ENCODE measurements at places on chromosomes 5 and 9. TPM values are rescaled to one million over a fixed set of nuclear protein-coding genes. Genes with fewer than 3 reads are reported as not detected.

DNA sequence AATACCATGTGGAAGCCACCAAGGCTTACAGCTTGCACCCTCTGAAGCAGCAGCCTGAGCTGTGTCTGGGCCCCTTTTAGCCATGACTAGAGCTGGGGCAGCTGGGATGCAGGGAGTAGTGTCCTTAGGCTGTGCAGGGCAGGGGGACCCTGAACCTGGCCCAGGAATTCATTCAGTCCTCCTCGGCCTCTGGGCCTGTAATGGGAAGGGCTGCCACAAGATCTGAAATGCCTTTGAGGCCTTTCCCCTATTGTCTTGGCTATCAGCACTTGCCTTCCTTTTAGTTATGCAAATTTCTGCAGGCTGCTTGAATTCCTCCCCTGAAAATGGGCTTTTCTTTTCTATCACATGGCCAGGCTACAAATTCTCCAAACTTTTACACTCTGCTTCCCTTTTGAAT lies 9.0 kb downstream of the GPR150 start:
- H3K27ac ChIP-seq = no peak overlapping the region
- no peaks in the 10 kb centered on the region for H3K36me3 ChIP-seq
- H3K4me1 ChIP-seq = peaks cover 6% of the 10 kb centered on the region
- H3K4me3 ChIP-seq = no peak overlapping the region

DNA sequence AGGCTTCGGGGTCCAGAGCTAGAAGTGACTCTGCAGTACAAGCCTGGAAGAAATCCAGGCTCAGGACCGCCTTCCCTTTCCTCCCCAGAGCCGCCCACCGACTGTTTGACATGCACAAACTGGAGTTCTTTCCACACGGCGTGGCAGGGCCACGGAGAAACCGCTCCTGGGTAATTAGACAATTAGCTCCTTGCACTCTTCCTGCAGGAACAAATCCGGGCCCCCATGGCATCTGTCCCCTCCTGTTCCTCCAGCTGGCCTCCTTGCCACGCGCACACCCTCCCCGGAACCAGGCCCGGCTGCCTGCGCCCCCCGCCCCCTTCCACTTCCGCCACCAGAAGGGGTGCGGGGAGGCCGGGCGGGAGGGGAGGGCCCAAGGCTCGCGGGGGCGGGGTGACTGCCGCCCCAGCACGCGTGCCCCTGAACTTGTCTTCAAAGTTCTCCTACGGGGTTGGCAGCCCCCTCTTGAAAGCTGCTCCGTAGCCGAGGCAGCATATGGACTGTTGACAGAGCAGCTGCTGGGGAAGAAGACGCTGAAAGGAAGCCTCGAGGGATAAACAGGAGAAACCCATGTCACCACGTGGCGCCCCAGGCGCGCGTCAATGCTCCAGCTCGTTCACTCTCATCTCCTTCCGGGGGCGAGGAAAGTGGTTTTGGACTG lies 74.3 kb downstream of the SEC61B start:
- DNase-seq = peak; percentile 19
- no peak overlapping the region for H3K27ac ChIP-seq
- no peaks in the 10 kb centered on the region for H3K27me3 ChIP-seq
- H3K4me1 ChIP-seq = peaks cover 4% of the 10 kb centered on the region
- peak overlapping the region; percentile 8 for H3K4me3 ChIP-seq

- H3K27ac ChIP-seq = no peak overlapping the region
- H3K4me3 ChIP-seq = no peak overlapping the region
- peak; percentile 79 for DNase-seq
- no peaks in the 10 kb centered on the region for H3K4me1 ChIP-seq
These were observed 32.0 kb upstream of the TTLL11 start for GRCh38 chr9:122125158-122125508.

GRCh38 chr9:95411054-95411892 lies 93.8 kb upstream of the FANCC start:
- no peaks in the 10 kb centered on the region for H3K4me1 ChIP-seq
- no peak overlapping the region for H3K4me3 ChIP-seq
- no peak overlapping the region for H3K27ac ChIP-seq

Gene CBY3
- polyA plus RNA-seq = not detected

Gene CCL21
- not detected for polyA plus RNA-seq

Gene WNT8A
- polyA plus RNA-seq = not detected

DNA sequence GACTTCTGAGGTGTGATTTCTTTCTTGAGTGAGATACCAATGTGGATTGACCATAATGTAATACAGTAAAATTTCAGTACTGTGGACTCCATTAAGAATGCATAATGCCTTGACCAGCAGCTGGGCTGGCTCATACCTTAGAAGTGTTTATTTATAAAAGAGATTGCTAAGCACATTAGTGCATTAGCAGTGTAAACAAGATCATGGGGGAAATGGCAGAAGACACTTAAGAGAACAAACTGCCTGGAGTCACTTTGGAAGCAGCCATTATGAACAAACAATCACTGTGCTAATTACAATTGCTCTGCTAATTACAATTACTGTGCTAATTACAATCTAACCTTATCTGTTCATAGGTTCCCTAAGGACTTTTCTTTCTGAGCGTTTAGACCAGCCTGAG lies 104.2 kb downstream of the TRIM32 start:
- H3K27ac ChIP-seq = no peak overlapping the region
- no peaks in the 10 kb centered on the region for H3K4me1 ChIP-seq
- DNase-seq = no peak
- no peaks in the 10 kb centered on the region for H3K36me3 ChIP-seq
- H3K4me3 ChIP-seq = no peak overlapping the region

GRCh38 chr5:124161266-124161665 lies 585.2 kb downstream of the ZNF608 start:
- no peak overlapping the region for H3K4me3 ChIP-seq
- no peaks in the 10 kb centered on the region for H3K4me1 ChIP-seq
- no peak for DNase-seq
- H3K36me3 ChIP-seq = no peaks in the 10 kb centered on the region
- H3K27me3 ChIP-seq = no peaks in the 10 kb centered on the region

DNA sequence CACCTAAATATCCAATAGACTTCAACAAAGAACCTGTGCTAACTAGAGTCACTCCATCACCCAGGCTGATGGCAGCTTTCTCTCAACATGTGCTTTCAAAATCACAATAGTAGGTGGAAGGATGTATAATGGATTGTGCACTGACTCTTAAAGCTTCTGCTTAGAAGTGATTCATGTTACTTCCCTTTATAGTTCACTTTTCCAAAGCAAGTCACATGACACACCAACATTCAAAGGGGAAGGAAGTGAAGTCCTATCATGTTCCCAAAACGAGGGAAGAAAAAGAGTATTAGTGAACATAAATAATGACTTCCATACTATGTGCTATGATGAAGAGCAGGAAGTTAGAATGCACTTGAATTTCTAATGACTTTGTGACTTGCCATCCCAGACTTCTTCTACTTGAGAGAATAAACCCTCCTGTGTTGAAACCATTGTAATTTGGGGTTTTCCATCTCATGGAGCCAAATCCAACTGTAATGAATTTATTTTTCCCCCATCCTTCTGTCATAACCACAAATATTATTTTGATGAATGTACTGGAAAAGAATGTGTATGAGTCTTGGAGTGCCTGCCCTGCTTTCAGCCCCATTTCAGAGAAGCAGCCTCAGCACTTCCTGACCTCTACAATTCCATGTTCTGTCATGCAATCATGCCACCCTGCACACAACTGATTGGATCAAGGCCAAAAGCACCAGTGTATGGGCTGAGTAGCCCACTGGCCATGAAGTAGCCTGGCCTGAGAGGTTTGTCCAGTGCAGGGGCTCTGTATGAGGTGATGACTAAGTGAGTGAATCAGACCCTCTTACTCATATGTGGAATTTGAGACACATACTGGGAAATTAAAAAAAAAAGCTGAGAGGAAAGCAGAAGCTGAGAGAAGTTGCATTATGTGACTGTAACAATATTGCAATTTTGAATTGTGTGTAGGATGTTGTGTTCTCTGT lies 525.9 kb upstream of the CLINT1 start:
- no peak overlapping the region for H3K4me3 ChIP-seq
- no peak for DNase-seq
- no peaks in the 10 kb centered on the region for H3K4me1 ChIP-seq
- H3K27me3 ChIP-seq = no peaks in the 10 kb centered on the region
- no peak overlapping the region for H3K27ac ChIP-seq

Gene SPAG8
- polyA plus RNA-seq = 1.2 TPM

DNA sequence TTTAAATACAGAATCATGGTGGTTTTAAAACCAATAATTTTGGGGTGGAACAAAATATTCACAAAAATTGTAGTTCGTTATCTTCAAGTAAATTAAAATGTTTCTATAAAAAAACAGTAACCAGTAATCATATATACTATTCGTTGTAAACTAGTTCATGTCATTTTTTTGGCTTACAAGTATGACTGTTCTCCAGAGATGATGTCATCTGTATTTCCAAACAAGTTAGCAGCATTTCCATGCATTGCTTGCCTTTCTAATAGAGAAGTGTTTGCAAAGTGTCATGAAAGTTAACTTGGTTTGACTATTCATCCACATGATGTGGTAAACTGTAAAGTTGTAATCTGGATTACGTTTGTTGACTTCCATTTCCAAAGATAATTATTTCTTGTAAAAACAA lies 717.9 kb upstream of the ADAMTS16 start:
- no peaks in the 10 kb centered on the region for H3K36me3 ChIP-seq
- H3K4me3 ChIP-seq = no peak overlapping the region
- H3K4me1 ChIP-seq = no peaks in the 10 kb centered on the region
- no peaks in the 10 kb centered on the region for H3K27me3 ChIP-seq
- no peak overlapping the region for H3K27ac ChIP-seq

GRCh38 chr9:128928624-128929023 lies 7.8 kb downstream of the PHYHD1 start:
- no peak for DNase-seq
- peaks cover 3% of the 10 kb centered on the region for H3K4me1 ChIP-seq
- H3K27me3 ChIP-seq = no peaks in the 10 kb centered on the region
- H3K36me3 ChIP-seq = no peaks in the 10 kb centered on the region

- H3K27me3 ChIP-seq = no peaks in the 10 kb centered on the region
- H3K4me1 ChIP-seq = no peaks in the 10 kb centered on the region
- no peak overlapping the region for H3K4me3 ChIP-seq
- DNase-seq = no peak
- H3K36me3 ChIP-seq = no peaks in the 10 kb centered on the region
- no peak overlapping the region for H3K27ac ChIP-seq
These were observed 97.1 kb upstream of the TAF11L2 start for GRCh38 chr5:17400724-17401469.

DNA sequence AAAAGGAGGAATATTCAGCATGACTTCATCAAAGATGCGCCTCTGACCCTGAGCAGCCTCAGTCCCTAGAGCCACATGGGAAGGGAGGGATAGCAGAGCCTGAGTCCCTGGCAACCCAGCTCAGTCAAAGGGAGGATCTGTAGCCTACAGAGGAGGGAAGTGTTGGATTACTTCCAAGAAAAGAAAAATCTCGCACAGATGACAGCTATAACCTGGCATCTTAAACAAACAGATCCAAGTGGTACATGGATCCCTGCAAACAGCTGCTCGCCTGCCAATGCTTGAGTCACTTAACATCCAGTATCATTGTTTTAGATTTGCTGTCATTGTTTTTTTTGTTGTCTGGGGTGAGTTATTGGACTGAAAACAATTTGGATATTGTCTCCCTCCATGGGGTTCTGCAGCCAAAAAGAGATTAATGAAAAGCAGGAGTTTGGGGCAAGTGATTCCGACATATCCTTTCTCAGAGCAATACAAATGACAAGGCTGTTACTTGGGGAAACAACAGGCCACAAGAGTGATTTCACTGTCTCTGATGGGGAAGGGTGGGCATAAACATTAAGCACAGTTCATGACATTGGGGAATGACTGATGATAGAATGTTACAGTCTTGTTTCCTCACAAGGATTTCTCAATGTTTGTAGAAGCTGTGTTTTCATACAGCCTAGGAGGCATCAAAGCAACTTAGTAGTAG lies 153.5 kb upstream of the KIF2A start:
- no peaks in the 10 kb centered on the region for H3K36me3 ChIP-seq
- H3K27me3 ChIP-seq = no peaks in the 10 kb centered on the region
- no peaks in the 10 kb centered on the region for H3K4me1 ChIP-seq
- H3K4me3 ChIP-seq = no peak overlapping the region
- no peak overlapping the region for H3K27ac ChIP-seq

- H3K27ac ChIP-seq = peak within 1 kb of the TSS; percentile 93
- peaks cover 6% of the 10 kb centered on the region for H3K4me1 ChIP-seq
- no peaks in the 10 kb centered on the region for H3K36me3 ChIP-seq
- H3K27me3 ChIP-seq = no peaks in the 10 kb centered on the region
- peak within 1 kb of the TSS; percentile 83 for H3K4me3 ChIP-seq
These were observed at the start of gene TNPO1 for GRCh38 chr5:72816284-72817075. TSS of gene TNPO1 (plus strand) at chr5:72816661. CDS start at chr5:72816738, 77 bp downstream.

Gene REEP2
- polyA plus RNA-seq = not detected

Gene DDX31
- 8.2 TPM for polyA plus RNA-seq

Gene STKLD1
- polyA plus RNA-seq = 0.78 TPM

Gene MSMP
- polyA plus RNA-seq = not detected

GRCh38 chr9:88396836-88397577 lies 8.8 kb downstream of the SPIN1 start:
- H3K4me1 ChIP-seq = no peaks in the 10 kb centered on the region
- no peaks in the 10 kb centered on the region for H3K27me3 ChIP-seq
- H3K36me3 ChIP-seq = no peaks in the 10 kb centered on the region

- no peaks in the 10 kb centered on the region for H3K36me3 ChIP-seq
- no peak overlapping the region for H3K4me3 ChIP-seq
- peak; percentile 34 for DNase-seq
- H3K27me3 ChIP-seq = no peaks in the 10 kb centered on the region
These were observed 5.3 kb downstream of the SLC34A1 start for GRCh38 chr5:177389241-177390169.

GRCh38 chr9:136587145-136587943 lies 41.5 kb upstream of the NOTCH1 start:
- no peak overlapping the region for H3K27ac ChIP-seq
- H3K27me3 ChIP-seq = no peaks in the 10 kb centered on the region
- H3K4me3 ChIP-seq = no peak overlapping the region

GRCh38 chr5:176818391-176819098 lies 8.2 kb downstream of the UNC5A start:
- no peaks in the 10 kb centered on the region for H3K4me1 ChIP-seq
- H3K4me3 ChIP-seq = no peak overlapping the region
- no peaks in the 10 kb centered on the region for H3K27me3 ChIP-seq
- H3K27ac ChIP-seq = no peak overlapping the region

DNA sequence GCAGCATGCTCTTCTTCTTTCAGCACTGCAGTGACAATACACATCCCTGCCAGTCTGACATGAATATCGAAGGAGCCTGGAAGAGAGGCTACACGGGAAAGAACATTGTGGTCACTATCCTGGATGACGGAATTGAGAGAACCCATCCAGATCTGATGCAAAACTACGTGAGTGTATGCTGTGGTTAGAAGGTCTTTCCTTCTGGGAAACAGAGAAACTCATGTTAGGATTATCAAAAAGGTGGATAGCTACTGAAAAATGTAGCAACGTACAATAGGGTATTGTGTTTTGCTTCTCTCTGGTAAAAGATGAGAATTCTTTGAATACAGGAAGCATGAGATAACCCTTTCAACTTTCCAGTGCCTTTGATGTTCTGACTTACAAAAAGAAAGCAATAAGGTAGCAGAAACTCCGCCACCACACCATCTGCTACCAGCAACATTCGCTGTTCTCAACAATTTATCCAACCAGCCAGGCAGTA lies 133.3 kb downstream of the PCSK5 start:
- peak overlapping the region; percentile 76 for H3K27ac ChIP-seq
- peak; percentile 81 for DNase-seq
- H3K36me3 ChIP-seq = no peaks in the 10 kb centered on the region
- no peaks in the 10 kb centered on the region for H3K27me3 ChIP-seq
- H3K4me1 ChIP-seq = peaks cover 96% of the 10 kb centered on the region

Gene FOXD4L5
- polyA plus RNA-seq = not detected

- no peak overlapping the region for H3K27ac ChIP-seq
- DNase-seq = no peak
- no peaks in the 10 kb centered on the region for H3K4me1 ChIP-seq
- no peaks in the 10 kb centered on the region for H3K27me3 ChIP-seq
- H3K36me3 ChIP-seq = peaks cover 53% of the 10 kb centered on the region
- no peak overlapping the region for H3K4me3 ChIP-seq
These were observed 7.4 kb downstream of the BRD3OS start for GRCh38 chr9:134032456-134033222.

Gene HOMER1
- polyA plus RNA-seq = 1.4 TPM
